ENCODE measurements at places on chromosomes 12 and 14.

GRCh38 chr14:93564918-93565317, 134.2 kb downstream of the UNC79 start:
- no peak for DNase-seq

DNA sequence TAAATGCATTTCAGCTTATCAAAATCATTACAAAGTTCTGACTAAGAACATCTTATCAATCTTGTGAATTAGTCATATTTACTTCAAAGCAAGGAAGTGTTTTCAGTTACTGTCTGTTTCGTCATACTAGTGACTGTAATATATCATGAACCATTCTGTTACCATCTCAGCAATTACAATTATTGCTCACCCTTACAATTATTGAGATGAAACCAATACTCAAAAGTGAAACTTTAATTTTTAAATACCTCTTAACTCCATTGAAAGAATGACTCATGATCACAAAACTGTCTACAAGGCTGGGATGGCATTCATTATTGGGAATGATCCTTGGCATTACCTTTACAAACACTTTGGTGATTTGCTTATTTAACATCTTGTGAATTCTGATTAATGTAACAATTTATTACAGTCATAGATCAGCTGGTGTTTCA, 90.3 kb downstream of the RPS6KA5 start:
- DNase-seq, result no peak

- DNase-seq, result no peak
Measured at GRCh38 chr14:26323869-26324268, 274.0 kb downstream of the NOVA1 start.

- no peak for DNase-seq
Measured at GRCh38 chr12:53236443-53237111, 4.6 kb upstream of the RARG start.

GRCh38 chr12:46744283-46744682, 81.5 kb downstream of the SLC38A4 start:
- no peak for DNase-seq

DNA sequence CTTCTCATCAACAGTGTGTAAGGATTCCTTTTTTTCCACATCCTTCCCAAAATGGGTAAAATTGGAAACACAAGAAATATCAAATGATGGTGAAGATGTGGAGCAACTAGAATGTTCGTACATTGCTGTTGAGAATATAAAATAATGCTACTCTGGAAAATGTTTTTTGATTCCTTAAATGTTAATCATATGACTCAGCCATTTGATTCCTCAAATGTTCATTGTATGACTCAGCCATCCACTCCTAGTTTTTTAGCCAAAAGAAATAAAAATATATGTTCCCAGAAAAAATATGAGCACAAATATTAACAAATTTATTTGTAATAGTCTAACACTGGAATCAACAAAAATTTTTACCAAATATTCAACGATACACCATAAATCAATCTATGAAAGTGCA, 1108.6 kb downstream of the LRFN5 start:
- no peak for DNase-seq

DNA sequence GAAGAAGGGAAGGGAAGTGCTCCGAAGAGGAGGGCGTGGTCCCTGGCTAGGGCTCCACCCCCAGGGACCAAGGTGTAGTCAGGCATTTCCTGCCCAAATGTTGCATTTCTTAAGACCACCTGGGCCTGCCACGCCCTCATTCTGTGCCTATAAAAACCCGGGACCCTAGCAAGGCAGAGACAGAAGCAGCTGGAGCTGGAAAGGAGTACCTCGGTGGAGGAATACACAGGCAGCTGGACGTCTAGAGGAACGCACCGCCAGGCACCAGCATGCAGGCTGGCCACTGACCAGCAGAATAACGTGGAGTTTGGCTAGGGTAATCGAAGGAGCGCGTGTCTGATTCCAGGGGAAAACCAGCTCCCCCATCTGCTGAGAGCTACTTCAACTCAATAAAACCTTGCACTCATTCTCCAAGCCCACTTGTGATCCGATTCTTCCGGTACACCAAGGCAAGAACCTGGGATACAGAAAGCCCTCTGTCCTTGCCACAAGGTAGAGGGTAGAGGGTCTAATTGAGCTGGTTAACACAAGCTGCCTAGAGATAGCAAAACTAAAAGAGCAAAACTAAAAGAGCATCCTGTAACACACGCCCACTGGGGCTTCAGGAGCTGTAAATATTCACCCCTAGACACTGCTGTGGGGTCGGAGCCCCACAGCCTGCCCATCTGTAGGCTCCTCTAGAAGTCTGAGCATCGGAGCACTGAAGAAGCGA, 21.0 kb downstream of the CFL2 start:
- no peak for DNase-seq

- no peak for DNase-seq
Measured at GRCh38 chr12:65238609-65239008, 39.9 kb upstream of the MSRB3 start.

DNA sequence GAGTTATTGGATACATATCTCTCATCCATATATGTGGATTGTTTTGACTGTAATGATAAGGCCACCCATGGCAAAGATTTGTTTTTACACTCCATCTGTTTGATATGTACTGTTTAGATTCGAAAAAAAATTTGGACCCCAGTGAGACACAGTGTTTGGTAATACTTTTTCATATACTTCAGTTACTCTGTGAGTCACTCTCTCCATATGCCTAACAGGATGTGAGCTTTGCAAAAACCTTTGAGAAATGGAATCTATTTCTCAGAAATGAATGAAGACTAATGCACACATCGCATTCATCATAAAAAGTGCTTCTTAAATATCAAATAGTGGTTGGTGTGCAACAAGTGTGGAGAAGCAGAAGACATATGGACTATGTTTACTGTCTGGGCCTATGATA, 781.5 kb downstream of the SLC6A15 start:
- DNase-seq, result no peak

Data from stimulated activated CD8-positive, alpha-beta memory T cell treated with anti-CD3 and anti-CD28 coated beads, Interleukin-4, amount 100 ng/mL, for 4 hours (primary cell).